Activated CD8-positive, alpha-beta memory T cell treated with anti-CD3 and anti-CD28 coated beads for 4 hours (primary cell): ENCODE measurements at places on chromosomes 13 and 19.
A peak's percentile ranks its signal among the peaks of the same experiment; 100 is the strongest.

DNA sequence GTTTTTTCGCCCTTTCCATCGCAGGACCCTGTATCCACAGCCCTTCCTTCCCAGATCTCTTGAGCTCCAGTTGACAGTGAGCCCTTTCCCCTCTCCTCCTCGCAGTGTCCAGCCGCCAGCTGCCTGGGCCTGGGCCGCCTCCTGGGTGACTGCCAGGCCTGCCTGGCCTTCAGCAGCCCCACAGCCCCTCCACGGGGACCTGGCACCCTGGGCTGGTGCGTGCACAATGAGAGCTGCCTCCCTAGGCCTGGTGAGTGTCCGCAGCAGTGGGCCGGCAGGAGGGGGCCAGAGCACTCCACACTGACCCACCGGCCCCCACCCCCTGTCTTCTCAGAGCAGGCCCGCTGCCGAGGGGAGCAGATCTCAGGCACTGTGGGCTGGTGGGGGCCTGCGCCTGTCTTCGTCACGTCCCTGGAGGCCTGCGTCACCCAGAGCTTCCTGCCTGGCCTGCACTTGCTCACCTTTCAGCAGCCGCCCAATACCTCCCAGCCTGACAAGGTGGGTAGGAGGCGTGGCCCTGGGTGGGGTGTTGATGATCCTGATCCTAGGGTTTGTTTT lies 19.0 kb downstream of the MEGF8 start:
- no peak for DNase-seq

- DNase-seq: no peak
Observed at GRCh38 chr19:33473653-33474305, 47.8 kb downstream of the PEPD start.

GRCh38 chr13:50334944-50335343 lies 319.7 kb downstream of the KCNRG start:
- no peak for DNase-seq

DNA sequence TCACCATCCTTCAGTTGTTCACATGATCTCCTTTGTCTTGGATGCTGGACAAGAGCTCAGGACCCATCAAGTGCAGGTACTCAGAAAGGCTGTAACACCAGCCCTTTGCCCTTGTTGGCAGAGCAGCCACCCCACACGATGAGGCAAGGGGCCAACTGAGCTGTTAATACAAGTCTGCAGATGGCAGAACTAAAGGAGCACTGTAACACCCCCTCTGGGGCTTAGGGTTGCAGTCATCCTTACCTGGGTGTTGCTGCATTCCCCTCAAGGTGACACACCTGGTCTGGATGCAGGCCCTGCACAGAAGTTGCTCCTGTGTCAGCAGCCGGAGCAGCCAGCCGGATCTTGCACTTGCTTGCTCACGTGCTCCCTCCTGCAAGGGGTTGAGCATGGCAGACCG lies 52.0 kb downstream of the STARD13 start:
- DNase-seq: no peak

DNA sequence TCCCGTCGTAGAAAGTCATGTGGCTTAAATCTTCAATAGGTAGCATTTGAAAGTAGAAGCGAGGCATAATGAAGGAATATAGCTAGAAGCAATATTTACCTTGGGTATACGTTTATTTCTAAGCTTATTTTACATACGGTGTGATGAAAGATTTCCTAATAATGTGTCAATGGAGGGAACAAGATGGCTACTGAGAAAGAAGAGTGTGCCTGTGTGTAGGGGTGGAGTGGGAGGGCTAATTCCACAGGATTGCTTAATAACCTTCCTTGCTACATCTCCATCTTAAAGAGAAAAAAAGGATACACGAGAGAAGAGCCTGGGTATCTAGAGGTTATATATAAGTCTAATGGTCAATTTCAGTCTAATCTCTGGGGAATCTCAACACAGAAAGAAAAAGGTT lies 2.0 kb downstream of the SPART start:
- DNase-seq: no peak

DNA sequence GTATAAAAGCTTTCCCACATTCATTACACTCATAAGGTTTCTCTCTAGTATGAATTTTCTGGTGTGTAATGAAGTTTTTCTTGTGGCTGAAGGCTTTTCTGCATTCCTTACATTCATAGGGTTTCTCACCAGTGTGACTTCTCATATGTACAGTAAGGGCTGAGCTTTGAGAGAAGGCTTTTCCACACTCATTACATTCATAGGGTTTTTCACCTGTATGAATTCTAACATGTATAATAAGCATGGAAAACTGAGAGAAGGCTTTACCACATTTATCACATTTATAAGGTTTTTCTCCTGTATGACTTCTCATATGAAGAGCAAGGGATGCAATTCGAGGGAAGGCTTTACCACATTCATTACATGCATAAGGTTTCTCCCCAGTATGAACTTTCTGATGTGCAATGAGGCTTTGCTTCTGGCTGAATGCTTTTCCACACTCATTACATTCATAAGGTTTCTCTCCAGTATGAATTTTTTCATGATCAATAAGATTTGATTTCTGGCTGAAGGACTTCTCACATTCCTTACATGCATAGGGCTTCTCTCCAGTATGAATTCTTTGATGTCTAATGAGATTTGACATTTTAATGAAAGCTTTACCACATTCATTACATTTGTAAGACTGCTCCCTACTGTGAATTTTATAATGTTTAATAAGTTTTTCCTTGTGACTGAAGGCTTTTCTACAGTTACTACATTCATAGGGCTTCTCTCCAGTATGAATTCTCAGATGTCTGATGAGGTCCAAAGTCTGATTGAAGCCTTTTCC lies 42.6 kb downstream of the ZNF527 start:
- no peak for DNase-seq

- DNase-seq: no peak
Observed at GRCh38 chr13:49840266-49840665, 47.8 kb upstream of the KPNA3 start.

DNA sequence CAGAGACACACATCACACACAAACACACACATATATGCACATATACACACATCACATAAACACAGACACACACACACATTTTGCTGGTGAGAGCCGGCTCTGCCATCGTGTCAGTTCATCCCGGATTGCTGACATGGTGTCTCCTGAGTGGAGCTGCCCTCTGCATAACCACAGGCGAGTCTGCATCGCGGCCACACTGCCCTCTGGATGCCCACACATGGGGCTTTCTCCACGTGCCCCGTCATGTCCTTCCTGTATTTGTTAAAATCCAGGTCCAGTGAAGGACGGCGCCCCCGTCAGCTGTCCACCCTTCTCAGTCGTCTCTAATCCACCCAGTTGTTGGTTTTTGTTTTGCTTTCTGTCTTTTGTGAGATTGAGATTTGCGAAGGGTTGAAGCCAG lies 52.6 kb upstream of the F7 start:
- no peak for DNase-seq

GRCh38 chr13:24716011-24716410 lies 35.8 kb downstream of the ATP12A start:
- DNase-seq: no peak

DNA sequence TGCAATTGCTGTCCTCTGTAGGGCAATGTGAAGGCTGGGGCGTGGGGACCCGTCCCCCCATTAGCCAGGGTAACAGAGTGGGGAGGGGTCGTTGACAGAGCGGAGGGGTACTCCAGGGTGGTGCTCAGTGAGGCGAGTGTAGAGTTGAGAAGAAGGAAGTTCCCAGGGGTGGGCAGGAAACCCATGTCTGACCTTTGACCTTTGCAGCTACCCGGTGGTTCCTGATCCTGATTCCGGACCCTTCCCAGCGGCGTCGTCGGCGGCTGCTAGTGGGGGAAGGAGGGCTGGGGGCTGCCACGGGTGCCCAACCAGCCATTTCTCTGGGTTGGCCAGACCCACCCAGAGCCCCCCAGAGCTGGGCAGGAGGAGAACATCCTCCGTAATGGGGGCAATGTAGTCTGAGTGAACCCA lies 2.1 kb upstream of the PLVAP start:
- DNase-seq: no peak

DNA sequence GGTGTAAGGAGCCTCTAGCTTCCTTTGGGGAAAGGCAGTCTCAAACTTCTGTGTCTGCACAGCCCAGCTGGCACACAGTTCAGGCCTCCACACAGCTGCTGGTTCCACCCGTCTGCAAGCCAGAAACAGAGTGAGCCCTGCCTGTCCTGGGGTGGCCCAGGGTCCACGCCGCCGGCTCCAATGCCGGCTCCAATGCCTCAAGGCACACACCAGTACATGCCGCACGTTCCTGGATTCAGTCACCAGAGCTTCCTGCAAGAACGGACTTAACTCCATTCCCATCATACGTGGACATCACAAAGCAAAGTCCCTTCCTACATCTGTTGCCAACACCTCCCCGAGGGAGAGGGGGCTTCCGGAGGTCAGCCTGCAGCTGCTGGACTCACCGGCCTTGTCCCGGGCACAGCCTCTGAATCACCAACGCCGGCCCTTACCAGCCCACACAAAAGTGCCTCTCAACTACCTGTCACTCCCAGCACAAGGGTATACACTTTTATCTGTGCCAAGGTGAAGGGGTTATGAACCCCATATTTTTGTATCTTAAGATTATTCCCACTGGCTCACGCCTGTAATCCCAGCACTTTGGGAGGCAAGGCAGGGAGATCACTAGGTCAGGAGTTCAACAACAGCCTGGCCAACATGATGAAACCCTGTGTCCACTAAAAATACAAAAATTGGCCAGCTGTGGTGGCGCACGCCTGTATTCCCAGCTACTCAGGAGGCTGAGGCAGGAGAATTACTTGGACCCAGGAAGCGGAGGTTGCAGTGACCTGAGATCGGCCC lies 8.5 kb downstream of the SH3GL1 start:
- no peak for DNase-seq

- no peak for DNase-seq
Observed at GRCh38 chr13:94343243-94343585, 136.3 kb downstream of the DCT start.

GRCh38 chr19:8423817-8424223 lies 10.7 kb downstream of the MARCHF2 start:
- DNase-seq: no peak

DNA sequence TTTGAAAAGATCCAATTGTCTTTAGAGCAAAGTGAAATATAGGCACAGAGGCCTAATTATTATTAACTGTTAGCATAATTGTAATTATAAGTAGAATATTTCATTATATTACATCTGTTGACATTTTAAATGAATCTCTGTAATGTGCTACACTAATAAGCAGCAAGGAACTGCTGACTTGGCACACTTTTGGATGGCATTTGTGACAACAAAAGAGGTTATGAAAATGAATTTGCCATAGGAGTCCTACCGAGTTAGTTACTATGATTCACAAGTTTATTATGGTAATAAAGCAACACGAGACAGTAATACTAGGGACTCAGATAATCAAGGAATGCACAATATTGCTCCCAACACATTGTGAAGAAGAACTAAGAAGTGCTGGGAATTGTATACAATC lies 213.8 kb upstream of the PCDH9 start:
- no peak for DNase-seq

DNA sequence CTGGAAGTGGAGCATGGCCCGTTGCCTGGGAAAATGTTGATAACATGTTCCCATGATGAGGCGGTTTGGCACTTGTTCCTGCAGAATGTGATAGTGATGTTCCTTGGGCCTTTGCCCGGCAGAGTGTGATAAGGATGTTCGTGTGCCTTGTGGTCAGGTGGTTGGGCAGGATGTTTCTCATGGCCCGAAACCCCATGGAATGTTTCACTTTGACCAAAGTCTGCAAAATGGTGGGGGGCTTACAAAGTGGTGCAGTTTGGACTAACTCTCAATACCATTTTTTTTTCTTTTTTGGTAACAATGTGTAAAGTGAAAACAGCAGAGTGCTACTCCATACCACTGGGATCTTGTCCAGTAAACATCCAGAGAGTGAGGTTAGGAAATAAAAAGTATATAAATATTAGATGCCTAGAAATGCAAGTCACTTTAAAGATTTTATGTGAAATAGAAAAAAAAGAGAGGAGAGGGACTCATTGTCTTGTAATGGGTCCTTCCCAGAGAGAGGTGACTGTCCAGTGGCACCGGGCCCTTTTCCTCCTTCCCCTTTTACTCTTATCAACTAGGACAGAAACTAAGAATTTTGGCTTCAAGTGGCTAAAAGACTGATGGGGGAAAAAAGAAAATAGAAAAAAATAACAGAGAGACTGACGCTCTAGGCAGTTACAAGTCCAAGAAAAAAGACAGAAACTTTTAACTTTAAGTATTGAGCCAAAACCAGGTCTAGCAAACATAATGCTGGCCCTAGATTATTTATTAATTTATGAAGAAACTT lies 5.7 kb downstream of the FPR3 start:
- no peak for DNase-seq

DNA sequence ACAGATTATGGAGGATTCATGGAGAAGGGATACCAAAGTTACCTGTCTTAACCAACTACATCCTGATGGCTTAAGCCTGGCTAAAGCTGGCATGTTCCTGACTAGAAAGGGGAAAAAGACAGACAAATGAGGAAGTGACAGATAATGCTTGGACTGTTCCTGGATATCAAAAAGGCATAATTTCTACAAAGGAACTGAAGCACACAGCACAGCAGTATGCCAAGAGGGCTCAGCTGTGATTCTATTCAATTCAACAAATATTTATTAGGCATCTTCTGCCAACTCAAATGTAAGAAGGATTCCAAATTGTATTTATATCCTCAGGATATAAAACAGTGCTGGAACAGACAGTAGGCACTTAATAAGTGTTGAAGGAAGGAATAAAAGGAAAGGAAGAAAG lies 59.5 kb downstream of the KLF12 start:
- DNase-seq: no peak

- DNase-seq: peak; percentile 25
Observed at GRCh38 chr19:1941146-1942077, at the start of gene CSNK1G2. CSNK1G2 (plus strand) TSS chr19:1941172; CDS start chr19:1969773, 28,601 bp downstream.

DNA sequence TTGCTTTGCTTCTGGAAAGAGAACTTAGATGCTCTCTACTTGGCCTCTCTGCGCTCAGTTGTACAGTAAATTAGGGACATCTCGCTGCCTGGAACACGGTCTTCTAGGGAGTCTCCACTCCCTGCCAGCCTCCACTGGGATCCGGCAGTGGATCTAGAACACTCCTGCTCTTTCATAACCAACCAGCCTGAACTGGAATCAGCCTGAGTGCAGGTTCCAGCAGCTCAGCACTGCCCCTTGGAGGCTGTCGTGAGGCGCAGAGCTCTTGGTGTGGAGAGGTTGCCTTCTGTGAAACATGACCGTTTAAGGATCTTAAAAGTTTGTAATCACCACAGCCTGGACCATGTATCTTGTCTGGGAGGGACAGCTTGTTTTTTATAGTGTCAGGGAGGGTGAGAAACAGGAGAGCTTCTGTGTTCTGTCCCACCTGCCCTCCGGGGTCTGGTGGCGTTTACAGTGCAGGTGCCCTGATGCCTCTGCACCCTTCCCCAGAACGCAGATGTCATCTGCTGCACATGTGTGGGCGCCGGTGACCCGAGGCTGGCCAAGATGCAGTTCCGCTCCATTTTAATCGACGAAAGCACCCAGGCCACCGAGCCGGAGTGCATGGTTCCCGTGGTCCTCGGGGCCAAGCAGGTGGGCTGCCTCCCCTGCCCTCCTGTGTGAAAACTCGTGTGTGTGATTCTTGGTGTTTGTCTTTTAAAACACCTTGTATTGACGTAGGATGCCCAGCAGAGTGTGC lies 24.8 kb downstream of the UPF1 start:
- DNase-seq: no peak

GRCh38 chr13:83943530-83944279 lies 61.4 kb upstream of the SLITRK1 start:
- DNase-seq: no peak

GRCh38 chr19:18657590-18658365 lies 20.9 kb downstream of the KLHL26 start:
- DNase-seq: no peak
